ENCODE measurements at places on chromosomes 11 and 22.

GRCh38 chr11:130209954-130210854 is 50.6 kb downstream of the ST14 start:
- DNase-seq = no peak

GRCh38 chr11:131957875-131958274 is 587.5 kb downstream of the NTM start:
- DNase-seq = no peak

GRCh38 chr11:80860632-80861031 is 1419.8 kb upstream of the TENM4 start:
- DNase-seq = no peak

DNA sequence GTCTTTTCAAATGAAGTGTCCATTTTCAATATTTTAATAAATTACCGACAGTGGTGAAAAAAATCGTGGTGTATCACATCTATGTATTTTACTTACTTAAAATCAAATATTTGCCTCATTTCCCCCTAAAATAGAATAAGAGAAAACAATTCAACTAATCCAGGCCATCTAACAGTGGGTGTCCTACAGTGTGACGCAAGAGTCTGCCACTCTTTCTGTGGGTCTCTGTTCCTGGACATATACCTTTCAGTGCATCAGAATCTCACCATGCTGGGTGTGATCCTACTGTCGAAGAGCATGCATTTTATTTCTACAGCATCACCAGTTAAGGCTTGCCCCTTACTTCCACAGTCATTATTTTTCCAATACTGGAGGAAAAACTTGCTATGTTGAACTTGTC is 111.2 kb downstream of the CD44 start:
- DNase-seq = no peak

DNA sequence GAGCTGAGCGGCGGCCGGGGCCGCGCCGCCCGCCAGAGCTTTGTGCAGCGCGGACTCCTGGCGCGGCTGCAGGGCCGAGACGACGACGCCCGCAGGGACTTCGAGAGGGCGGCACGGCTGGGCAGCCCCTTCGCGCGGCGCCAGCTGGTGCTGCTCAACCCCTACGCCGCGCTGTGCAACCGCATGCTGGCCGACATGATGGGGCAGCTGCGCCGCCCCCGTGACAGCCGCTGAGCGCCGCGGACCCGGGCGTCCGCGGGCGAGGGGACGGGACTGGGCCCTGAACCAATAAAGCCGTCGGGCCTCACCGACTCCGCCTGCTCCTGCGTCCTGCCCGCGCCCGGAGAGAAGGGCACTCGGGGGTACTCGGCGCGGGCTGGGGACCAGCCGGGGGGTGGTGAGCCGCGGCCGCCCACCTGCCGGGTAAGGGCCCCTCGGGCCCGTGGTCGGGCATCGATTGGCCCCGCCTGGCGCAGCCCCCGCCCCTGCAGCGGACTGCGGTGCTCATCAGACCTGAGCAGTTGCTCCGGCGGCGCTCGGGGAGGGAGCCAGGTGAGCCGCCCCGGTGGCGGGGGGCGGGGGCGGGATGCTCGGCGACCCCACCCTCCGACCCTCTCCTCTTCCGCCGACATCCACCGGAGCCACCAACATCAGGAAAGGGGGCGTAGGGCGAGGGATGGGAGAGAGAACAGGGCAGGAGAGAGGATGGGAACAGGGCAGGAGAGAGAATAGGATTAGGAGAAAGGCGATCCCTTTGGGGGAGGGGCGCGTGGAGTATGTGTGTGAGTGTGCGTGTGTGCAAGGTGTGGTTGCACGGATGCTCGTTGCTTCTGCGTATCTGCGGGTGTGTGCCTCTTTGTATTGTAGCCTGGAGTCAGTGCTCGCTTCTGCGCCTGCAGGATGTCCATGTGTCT is at the start of gene TMEM25:
Gene TMEM25, plus strand, starts transcription at position 510 of the 914 bp plus-strand sequence. CDS start 610 bp downstream, outside the sequence.
- DNase-seq = peak; percentile 45

DNA sequence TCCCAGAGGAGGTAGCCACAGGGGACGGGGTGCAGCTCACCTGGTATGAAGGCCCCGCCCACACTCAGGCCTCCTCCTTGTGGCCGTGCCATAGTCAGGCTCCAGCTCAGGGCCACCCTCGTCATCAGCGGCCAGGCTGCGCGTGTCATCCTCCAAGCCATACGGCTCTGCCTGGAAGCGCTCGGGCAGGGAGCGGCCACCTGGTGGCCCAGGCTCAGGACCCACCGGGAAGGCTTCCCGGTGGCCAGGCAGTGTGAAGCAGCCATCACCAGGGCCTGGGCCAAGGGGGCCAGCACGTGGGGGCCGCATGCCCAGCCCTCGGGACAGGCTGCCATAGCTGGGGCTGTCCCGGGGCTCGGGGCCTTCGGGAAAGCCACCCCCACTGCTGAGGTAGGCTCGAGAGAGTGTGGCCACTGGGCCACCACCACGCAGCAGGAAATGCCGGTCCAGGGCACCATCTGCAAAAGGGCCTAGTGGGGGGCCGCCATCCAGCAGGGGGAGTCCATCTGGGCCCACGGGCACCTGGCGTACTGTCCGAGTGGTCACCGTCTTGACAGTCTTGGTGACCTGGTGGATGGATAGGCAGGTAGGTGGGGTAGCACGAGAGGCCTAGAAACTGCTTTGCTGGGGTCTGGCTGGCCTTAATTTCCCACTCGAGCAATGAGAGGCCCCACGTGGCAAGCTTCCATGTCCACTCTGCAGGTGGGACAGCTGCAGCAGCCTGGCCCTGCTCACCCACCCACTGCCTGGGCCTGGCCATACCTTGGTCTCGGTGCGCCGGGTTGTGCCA is 35.3 kb downstream of the ARVCF start:
- no peak for DNase-seq

DNA sequence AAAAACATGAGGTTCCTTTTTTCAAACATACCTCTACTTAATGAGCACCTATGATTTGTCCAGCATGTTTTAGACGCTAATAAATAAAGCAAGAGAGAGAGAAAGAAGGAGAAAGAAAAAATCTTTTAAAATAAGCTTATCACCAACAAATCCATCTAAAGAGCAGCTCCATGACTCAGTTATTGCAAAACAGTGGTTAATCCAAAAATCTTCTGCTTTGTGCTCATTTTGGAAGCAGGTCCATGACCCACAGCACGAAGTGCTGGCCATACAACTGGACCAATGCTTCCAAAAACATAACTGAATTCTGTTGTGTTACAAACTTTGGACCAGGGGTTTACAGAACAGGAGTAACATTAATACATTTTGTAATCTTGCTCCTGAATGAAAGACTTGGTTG is 696.6 kb downstream of the KCNA4 start:
- no peak for DNase-seq

GRCh38 chr22:35971456-35972119 is 57.0 kb downstream of the RBFOX2 start:
- no peak for DNase-seq

Data from activated CD8-positive, alpha-beta memory T cell treated with anti-CD3 and anti-CD28 coated beads for 4 hours (primary cell).